ENCODE measurements at places on chromosomes 12 and 14.
A peak's percentile ranks its signal among the peaks of the same experiment; 100 is the strongest.

DNA sequence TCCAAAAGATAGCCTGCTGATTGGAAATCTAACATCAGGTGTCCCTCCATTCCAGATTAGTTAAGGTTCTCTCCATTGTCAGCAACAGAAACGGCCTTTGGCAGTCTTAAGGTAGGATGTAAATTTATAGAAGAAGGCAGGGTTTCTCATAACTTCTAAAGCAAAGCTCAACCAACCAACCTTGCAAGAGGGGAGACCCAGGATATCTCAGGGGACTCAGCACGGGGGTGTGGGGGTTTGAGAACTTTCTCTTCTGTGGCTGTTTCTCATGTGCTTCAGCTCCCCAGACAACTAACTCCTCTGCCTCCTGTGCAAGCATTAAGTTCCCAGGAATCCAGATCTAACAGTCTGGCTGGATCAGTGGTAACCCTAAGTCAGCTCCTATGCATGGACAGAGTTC is 148.1 kb downstream of the RIMBP2 start:
- no peak for DNase-seq

- DNase-seq: no peak
Observed at GRCh38 chr14:22471545-22472121, 117.4 kb downstream of the DAD1 start.

DNA sequence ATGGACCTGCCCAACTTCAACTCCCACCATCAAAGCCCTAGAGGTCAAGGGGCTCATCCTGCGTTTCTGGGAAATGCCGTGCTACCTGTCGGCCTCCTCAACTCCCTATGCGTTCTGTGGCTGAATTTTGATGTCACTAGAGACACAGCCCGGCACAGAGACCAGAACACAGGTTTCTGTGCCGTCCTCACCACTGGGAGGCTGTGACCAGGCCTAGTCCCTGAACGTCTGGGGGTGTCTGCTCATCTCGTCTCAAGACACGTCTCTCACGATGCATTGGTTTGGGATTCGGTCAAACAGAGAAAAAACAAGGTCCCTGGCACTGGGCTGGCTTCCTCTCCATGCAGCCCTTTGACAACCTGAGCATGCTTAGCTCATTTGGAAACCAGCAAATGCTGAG is 33.5 kb downstream of the SLC15A4 start:
- DNase-seq: no peak

- peak; percentile 81 for DNase-seq
Observed at GRCh38 chr12:111685811-111686573, at the start of the genes ACAD10 and BRAP. Gene ACAD10 (plus strand): TSS chr12:111686053. CDS start chr12:111692710, 6,657 bp downstream. Gene BRAP (minus strand): TSS chr12:111685956. CDS start chr12:111685792, 164 bp downstream.

GRCh38 chr12:123245678-123246077 is 12.4 kb downstream of the MTRFR start:
- DNase-seq: no peak

GRCh38 chr14:94014382-94014781 is 11.8 kb upstream of the OTUB2 start:
- no peak for DNase-seq

- no peak for DNase-seq
Observed at GRCh38 chr12:20398686-20399085, 30.3 kb downstream of the PDE3A start.

GRCh38 chr12:101567918-101568317 is 26.9 kb upstream of the MYBPC1 start:
- no peak for DNase-seq

Measured in stimulated activated CD4-positive, alpha-beta T cell treated with anti-CD3 and anti-CD28 coated beads, TNF-alpha, amount 100 ng/mL, for 1 hour (primary cell).